Suppressor macrophage treated with lipopolysaccharide for 4 hours (primary cell): ENCODE measurements at places on chromosomes 5 and 9.

- DNase-seq: no peak
Observed at GRCh38 chr5:66710557-66711088, 114.4 kb downstream of the MAST4 start.

- no peak for DNase-seq
Observed at GRCh38 chr9:25310961-25311360, 367.3 kb downstream of the TUSC1 start.

GRCh38 chr5:125609011-125609410 is 814.2 kb upstream of the GRAMD2B start:
- no peak for DNase-seq

- peak; percentile 53 for DNase-seq
Observed at GRCh38 chr5:175840050-175840841, 31.1 kb upstream of the CPLX2 start.
